ENCODE measurements at places on chromosomes 11 and 22.
A peak's percentile ranks its signal among the peaks of the same experiment; 100 is the strongest.

- no peak for DNase-seq
Observed at GRCh38 chr11:12361682-12362081, 15.7 kb upstream of the PARVA start.

DNA sequence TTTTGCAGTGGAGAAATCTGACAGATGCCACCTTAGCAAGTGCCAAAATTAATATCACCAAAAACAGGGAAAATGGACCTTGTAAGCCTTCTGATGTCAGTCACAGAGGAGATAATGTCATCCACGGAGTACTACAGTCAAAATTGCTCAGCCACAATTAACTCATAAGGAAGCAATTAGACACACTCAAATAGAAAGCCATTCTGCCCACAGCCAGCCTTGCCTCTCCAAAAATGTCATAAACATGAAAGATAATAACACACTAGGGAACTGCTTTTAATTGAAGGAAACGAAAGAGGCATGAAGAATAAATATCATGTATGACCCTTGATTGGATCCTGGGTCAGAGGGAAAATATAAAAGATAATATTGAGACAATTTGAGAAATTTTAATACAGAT lies 505.6 kb upstream of the API5 start:
- DNase-seq = no peak

DNA sequence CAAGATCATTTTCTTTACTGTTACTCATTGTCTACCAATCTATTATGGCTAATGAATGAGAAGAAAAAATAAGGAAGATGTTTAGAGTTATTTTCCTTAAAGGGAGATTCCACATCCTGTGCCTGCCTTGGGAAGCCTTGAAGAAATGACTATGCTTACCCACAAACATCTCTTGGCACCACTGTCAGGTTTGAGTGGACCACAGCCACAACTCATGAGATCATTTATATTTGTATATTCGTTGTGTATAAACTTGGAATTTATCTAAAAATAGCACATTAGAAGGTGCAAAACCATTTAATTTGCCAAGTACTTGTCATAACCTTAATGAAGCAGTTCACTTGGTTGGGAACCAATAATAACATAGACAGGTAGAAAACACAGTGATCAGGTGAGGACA lies 740.8 kb downstream of the DLG2 start:
- DNase-seq = no peak

DNA sequence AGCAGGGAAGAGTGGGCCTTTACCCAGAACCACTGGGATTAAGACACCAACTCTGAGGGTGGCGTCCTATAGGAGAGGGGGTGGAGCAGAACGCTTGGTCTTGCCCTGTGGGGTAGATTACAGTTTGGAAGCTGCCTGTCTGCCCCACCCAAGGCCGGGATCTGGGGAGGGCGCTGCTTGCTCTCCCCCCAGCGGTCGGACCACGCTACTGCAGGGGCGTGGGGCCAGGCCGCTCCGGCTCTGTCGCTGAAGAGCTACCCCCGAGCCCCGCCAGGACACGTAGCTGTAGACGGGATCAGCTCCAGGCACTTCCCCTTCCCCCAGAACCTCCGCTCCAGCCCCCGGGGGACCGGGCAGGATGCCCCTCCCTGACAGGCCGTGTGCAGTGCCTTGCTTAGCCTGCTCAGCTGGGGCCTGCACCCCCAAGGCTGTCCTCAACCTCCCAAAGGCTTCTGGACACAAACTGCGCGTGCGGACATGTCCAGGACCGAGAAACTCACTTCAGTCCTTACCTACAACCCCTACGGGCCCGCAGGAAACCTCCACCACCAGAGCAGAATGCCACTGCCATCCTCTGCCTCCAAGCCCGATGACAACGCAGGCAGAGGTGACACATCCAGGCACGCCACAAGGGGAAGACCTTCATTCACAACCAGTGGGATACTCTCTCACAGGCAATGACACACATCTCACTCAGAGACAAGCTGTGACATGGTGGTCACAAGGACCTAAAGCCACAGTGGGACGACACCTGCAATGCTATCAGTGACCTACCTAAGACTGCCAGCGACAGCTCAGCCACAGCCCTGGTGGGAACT lies 3.6 kb downstream of the AHNAK start:
- peak; percentile 90 for DNase-seq

DNA sequence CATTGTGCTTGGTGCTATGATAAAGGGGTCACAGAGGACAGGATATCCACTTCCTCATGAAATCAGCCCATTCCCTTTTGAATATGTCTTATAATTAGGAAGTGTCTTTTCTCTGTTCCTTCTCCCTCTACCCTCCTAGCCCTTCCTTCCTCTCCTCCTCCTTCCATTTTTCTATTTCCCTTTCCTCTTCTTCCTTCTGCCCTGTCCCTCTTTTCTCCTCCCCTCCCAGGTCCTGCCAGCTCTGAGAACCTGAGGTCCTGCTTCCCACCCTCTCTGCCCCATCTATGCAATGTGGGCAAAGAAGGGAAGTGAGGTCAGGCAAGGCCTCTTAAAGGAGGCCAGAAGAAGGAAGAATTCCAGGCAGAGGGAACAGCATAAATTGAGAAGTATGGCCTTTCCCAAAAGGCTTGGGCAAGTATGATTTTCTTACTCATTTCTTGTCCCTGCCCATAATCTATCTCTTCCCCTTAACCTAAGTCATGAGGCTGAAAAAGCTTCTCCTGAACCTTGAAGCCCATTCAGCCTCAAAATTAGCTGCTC lies 7.7 kb upstream of the UBASH3B start:
- no peak for DNase-seq

- no peak for DNase-seq
Observed at GRCh38 chr11:44524751-44525201, 40.7 kb upstream of the CD82 start.

GRCh38 chr11:107427569-107428180 lies 29.9 kb downstream of the CWF19L2 start:
- no peak for DNase-seq

DNA sequence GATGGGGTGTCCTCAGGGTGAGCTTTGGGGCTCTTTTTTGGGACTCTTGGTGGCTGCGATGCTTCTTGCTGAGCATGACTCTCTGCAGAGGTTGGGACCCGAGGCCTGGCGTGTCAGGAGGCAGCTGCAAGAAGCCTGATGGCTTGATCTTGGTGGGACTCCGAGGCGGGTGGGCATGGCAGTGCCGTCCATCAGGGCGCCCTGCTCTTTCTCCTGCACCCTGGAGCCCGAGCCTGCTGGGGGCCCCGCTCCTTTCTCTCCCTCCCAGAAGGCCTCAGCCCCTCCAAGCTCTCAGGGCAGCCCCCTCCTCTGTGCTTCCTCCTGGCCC lies 432.7 kb downstream of the TBC1D22A start:
- DNase-seq = no peak

DNA sequence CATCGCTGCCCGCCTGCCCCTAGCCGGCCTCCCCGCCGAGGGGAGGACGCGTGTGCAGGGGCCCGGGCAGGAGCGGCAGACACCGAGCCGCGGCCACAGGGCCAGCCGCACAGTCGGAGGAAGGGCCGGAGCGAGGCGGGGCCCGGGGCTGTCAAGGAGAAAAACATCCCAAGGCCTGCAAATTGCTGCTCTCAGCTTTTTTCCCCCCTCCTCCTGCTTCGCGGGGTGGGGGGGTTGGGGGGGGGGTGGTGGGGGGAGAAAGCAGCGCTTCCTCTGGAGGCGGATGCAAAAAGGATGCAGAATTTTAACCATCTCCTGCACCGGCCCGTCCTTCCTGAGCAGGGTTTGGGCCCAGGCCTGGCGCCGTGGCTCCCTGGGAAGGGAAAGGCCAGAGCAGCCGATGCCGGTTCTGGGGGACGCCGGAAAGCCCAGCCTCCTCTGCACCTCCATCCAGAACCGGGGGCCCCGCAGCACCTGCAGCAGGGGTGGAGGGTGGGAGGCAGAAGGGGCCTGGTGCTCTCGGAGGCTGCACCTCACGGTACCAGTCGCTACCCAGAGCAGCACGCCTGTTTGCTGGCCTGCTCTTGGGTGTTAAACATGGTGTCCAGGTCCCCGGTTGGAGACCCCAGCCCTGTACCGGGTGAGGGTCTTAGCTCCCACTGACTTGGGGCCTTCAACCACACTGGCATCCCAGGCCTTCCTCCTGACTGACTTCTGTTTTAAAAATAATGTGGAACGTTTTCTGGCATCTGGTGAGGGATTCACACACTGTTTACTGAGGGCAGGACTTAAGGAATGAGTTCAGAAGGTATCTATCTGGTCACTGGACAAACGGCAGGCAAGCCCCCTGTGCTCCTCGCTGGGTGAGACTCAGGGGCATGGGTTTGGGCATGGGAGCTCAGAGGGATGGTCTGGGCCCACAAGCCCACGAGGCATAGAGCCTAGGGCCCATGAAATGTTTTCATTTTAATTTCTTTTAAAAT lies 77.4 kb upstream of the WNT7B start:
- no peak for DNase-seq

DNA sequence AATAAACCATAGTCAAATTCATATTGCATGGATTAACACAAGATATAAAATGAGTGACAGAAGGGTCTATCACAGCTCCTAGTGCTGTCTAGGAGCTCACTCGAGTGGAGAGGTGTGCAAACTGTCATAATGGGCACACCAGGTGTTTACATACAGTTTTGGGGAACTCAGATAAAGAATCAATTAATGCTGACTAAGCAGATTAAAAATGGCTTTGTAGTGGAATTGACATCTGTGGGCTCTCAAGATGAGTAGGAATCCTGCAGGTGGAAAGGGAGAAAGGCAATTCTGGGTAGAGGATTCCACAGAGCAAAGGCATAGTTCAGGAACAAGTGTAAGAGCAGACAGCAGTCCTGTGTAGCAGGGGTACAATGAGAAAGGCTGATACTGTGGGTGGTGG lies 496.2 kb upstream of the CCDC90B start:
- DNase-seq = no peak

DNA sequence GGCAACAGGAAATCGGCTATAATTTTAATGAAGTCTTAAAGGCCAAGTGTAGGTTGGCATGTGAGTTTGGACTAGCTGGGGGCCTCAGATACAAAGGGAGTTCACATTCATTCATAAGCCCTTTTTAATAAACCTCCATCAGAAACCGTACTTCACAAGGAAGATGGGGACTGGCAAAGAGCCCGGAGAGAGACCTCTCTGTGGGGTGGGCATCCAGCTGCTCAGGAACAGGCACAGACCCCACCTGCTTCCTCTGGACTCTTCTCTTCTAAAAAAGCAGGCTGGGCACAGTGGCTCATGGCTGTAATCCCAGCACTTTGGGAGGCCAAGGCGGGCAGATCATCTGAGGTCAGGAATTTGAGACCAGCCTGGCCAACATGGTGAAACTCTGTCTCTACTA lies 3.9 kb upstream of the ARFGAP3 start:
- no peak for DNase-seq

- peak; percentile 53 for DNase-seq
Observed at GRCh38 chr22:19035474-19036228, 86.6 kb downstream of the DGCR2 start.

GRCh38 chr22:35569916-35570315 lies 29.3 kb downstream of the RASD2 start:
- DNase-seq = no peak

Measured in nephron progenitor cell (in vitro differentiated cells).